Upper lobe of right lung (tissue), 1 donor: ENCODE measurements at places on chromosomes 1 and 21.

- DNase-seq, result peak; percentile 62
Observed at GRCh38 chr1:101112051-101112780, 86.6 kb upstream of the DPH5 start.

- DNase-seq, result peak; percentile 88
Observed at GRCh38 chr1:201649761-201650622, 111.1 kb downstream of the NAV1 start.

DNA sequence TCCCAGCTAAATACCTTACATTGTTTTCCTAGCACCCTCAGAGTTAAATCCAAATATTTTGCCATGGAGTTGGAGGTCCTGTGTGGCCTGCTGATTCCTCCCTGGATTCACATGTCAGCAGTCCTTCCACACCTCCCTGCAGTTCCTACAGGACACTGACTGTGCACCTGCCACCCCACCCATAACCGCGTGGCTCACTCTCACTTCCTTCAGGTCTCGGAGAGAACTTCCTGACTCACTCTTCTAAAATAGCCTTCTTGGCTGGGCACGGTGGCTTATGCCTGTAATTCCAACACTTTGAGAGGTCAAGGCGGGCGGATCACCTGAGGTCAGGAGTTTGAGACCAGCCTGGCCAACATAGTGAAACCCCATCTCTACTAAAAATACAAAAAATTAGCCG is 8.4 kb upstream of the CAMTA1 start:
- DNase-seq, result no peak

DNA sequence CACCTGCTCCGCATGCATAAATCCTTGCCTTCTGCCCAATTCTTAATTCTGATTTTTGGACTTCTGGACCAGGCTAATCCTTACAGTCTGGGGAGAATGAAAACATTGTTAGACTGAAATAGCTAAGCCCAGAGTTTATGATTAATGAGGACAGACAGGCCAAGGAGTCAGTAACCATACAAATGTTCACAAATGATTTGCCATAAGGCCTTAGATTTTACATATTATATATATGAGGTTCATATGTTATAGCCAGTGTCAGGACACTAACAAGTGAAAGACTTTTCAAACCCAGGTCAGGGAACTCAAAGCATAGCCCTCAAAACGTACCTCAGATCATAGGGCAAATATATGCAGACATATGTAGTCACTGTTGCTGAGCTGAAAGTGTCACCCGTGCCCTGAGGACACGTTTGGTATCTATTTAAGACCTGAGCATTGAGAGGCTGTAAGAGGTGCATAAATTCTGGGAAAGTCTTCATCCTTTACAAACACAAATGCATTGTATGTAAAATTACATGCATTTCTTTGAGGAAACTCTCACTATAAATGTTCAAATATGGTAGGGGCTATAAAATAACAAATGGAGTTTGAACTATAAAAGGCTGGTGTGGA is 45.3 kb upstream of the FBXO28 start:
- DNase-seq, result no peak

GRCh38 chr1:231493421-231494185 is 34.9 kb upstream of the TSNAX start:
- no peak for DNase-seq

DNA sequence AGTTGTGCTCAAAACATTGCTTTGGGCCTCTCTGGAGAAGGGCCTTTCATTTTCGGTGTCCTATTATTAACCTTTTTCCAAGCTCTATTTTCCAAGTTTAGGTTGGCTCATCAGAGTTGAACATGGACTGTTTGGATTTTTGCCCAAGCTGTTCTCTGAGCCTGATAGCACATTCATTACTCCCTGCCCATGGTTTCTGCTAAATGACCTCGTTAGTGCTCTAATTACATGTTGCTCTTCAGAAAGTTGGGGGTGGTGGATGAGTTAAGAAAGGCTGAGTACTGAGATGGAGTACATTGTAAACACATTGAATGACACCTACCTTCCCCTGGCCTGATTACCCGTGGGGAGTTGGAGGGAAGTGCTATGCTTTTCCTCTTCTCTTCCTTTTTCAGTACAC is 38.9 kb downstream of the LMO4 start:
- DNase-seq, result no peak

DNA sequence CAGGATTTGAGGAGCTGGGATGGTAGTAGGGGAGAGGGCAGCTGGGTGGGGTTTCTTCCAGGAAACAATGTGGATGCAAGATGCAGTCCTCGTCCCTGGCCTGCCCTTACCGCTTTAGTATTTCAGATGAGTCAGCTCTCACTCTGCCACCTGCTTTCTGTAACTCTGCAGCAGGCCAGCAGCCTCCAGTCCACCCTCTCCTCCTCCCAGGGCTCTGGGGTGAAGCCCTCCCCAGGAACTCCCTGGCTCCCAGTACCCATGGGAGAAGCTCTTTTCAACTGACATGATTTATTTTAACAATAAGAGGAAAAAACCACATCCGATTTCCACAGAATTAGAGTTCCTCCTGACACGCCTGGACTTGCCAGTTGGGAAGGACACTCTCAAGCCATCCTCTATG is 39.0 kb upstream of the IL20 start:
- DNase-seq, result no peak

GRCh38 chr1:226428791-226429461 is 21.0 kb upstream of the PARP1 start:
- no peak for DNase-seq

- no peak for DNase-seq
Observed at GRCh38 chr1:84780000-84780716, 89.9 kb upstream of the SSX2IP start.

DNA sequence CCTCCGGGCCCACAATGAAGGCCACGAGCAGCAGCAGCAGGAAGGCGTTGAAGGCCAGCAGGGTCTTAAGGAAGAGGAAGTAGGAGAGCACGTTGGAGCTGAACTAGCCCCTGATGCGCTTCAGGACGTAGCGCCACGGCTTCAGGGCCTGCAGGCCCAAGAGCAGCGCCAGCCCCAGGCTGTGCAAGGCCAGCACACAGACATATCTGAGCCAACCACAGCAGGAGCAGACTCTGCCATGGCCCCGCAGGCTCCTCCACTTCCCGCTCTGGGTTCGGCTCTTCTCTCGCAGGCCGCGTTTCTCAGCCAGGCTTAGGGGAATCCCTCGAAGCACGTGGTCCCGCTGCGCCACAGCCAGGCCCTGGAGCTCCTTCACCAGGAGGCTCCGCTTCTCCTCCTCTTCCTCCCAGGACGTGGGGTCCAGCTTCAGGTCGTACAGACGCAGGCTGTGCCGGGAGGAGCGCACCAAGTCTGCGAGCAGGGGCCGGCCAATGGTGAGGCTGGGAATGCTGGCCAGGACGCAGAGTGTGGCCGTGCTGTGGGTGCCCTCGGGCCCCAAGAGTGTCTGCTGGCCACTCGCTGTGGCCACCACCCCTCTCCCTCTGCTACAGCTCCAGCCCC is 41.7 kb downstream of the ZNF691 start:
- DNase-seq, result no peak

- DNase-seq, result no peak
Observed at GRCh38 chr1:70090141-70090540, 115.2 kb downstream of the LRRC40 start.

DNA sequence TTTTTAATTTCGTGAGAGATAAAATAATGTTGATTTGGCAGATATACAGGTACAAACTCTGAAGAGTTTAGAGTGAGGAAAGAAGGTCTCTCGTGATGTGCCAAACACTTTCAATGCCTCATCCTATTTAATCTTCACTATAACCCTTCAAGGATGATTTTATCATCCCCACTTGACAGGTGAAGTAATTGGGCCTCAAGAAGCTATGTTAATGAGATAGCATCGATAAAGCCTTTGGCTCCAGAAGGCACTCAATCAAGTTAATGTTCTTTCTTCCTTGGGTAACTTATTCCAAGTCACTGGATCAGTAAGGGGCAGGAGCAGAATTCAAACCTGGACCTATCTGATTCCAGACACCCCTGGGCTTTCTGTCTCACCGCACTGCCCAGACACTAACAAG is 7.2 kb downstream of the LMOD1 start:
- no peak for DNase-seq

DNA sequence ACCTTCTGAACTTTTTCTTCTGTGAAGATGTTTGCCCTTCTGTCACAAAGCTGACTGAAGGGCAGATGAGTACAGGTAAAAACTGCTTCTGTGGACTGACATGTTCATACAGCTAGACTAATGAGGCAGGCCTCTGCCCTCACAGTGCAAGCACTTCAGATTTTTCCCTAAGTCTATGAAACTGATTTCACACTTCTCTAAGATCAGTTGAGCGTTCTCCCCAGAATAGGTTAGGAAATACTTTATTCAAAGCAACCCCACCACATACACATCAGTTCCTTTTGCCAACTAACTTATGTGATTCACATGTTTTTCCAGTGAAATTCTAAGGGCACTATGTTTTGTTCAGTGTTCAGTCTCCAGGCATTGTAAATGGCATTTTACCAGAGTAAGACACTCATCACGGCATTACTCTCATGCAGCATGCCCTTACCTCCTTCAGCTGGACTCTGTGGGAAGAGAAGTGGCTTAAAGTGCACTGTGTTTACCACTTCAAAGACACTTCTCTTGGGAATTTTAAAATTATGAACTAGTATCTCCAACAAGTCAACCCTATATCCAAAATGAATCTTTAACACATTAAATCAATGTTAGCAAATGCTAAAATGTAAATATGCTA is 5.4 kb upstream of the PSMG1 start:
- DNase-seq, result no peak

DNA sequence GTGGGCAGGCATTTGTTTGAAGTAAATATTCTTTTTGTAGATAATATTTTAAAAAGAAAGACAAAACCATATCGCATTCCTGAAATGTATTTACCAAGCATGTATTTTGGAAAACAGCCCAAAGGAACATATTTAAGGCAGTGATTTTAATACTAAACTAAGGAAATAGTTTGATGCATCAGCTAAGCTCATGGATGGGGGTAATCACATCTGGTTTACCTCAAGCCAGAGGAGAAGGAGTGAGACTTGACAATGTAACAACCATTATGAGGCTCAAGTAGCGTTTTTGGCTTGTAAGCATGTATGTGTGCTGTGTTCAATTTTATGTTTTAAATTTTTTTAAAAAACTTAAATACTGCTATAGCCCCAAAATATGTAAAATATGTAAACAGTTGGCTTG is 390.5 kb downstream of the DISC1 start:
- DNase-seq, result no peak

DNA sequence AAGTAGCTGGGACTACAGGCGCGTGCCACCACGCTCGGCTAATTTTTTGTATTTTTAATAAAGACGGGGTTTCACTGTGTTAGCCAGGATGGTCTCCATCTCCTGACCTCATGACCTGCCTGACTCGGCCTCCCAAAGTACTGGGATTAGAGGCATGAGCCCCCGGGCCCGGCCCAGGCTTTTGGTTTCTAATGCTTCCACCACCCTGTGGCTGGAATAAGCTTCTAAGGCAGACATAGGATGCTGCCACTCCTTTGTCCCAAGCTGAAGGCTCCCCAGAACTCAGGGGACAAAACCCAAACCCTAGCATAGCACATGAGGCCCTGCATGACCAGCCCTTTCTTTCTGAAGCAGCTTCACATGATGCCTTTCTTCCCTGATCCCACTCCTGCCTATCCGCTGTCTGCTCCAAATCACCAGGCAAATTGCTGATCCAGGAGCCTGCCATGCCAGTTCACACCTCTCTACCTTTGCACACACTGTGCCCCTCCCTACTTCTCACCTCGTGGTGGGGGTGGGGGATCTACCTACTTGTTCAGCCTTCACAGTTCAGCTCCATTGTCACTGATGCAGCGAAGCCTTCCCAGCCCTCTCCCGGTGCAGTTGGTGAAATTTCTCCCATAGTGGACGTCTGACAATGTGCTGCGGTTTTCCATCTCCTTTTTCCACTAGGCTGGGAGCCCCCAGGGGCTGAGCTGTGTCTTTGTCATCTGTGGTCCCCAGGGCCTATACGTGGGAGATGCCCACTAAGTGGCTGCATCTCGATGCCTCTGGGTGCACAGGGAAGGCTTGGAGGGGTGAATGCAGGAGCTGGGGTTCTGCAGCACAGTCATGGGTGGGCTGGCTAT is 6.9 kb downstream of the PTPRU start:
- no peak for DNase-seq

- no peak for DNase-seq
Observed at GRCh38 chr1:44613941-44614340, 60.3 kb downstream of the TMEM53 start.

DNA sequence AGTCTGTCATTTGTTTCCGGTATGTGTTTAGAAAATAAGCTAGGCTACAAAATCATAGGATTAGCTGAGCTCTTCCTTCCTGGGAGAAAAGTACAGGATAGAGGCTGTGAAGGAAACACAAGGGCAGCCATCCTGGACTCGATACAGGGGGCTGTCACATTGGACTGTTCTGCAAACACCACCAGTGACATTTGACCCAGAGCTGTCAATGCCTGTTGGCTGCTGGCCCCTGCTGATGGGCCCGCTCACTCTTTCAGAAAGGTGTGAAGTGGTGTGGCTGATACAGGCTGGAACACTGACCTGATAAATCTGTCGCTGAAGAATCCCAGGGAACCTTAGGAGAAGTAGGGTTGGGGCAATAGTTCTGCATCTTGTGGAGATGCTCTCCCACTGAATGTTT is 183.1 kb downstream of the RHOU start:
- DNase-seq, result no peak

DNA sequence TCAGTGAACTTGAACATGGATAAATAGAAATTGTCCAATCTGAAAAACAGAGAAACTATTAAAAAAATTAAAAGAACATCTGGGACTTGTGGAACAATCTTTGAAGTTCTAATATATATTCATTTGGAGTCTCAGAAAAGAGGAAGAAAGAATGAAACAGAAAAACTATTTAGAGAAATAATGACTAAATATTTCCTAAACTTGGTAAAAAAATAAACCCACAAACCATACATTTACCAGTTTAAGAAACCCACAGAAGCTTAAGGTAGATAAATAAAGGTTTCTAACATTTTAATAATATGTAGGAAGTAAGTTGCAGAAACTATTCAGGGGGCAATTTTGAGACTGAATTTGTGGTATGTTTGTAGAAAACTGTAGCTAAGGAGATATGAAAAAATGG is 437.8 kb downstream of the PTBP2 start:
- no peak for DNase-seq

DNA sequence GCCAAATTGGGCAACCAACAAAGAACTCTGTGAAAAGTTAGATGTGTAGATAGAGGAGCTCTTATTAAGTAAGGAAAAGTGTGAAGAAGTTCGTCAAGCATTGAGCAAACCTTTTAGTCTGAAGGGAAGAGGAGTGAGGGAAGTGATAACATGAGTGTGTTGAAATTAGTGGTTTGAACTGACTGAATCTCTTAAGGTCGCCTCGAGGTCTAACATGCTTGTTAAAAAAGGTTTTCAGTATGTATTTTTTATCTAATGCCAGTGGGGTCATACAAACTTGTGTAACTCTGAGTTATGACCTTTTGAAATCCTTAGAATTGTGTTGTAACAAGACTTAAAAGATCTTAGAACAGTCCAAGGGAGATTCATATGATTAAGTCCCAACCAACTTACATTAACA is 34.1 kb downstream of the SOAT1 start:
- DNase-seq, result no peak

DNA sequence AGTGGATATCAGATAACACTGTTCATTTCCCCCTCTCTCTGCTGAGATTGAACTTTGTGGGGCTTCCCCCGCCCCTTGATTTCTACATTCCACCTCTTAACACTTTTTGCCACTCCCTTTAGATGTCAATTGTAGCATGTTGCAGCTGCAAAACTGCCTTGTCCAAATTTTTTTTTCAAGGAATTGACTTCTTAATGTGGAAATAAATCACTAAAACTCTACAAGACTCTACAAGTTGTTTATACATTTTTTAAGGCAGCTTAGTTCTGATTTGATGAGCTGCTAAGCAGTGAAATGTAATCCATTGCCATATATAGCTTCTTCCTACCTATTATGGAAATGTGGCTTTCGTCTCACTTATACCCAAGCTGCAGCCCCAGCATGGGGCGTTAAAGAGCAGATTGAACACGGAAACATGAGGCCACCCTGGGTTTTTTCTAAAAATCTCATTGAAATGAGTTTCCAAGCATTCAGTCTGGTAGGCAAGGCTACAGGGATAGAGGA is 132.2 kb downstream of the SYT2 start:
- DNase-seq, result no peak
